Renal pelvis (tissue), 12 donors: ENCODE measurements at places on chromosomes 6 and 20. TPM values are rescaled to one million over a fixed set of nuclear protein-coding genes. Genes with fewer than 3 reads are reported as not detected.

GRCh38 chr6:150764334-150765066, 101.0 kb upstream of the MTHFD1L start:
- no peak for DNase-seq

GRCh38 chr6:144158133-144158532, 7.8 kb downstream of the STX11 start:
- DNase-seq: peak; percentile 52

DNA sequence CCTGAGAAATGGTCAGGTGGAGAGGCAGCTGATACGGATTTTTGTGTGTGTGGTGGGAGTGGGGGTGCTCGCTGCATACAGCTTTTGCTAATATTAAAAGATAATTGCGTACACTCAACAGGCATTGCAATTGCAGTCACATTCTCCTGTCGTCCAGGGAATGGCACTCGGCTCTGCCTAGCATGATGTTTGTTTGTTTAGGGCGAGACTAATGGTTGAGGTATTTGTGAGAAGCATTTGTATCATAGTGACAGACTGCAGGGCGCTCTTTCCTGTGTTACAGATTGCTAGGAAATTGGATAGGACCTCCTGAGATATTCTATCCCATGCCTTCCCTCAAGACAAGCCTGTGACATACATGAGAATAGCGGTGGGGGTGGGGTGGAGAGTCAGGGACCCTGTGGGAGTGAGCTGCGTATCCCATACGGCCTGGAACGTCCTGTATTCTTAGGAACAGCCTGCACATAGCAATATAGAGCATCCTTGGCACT, 207.4 kb downstream of the SOX4 start:
- DNase-seq: peak; percentile 61

GRCh38 chr6:53230775-53231467, 82.3 kb upstream of the GCM1 start:
- no peak for DNase-seq

- no peak for DNase-seq
Measured at GRCh38 chr6:40997234-40997957, 41.6 kb downstream of the UNC5CL start.

GRCh38 chr20:57440678-57441509, 49.7 kb downstream of the RBM38 start:
- no peak for DNase-seq

The IYD gene
- 5.6 TPM for polyA plus RNA-seq

- DNase-seq: no peak
Measured at GRCh38 chr20:32216179-32217142, 8.8 kb downstream of the POFUT1 start.

DNA sequence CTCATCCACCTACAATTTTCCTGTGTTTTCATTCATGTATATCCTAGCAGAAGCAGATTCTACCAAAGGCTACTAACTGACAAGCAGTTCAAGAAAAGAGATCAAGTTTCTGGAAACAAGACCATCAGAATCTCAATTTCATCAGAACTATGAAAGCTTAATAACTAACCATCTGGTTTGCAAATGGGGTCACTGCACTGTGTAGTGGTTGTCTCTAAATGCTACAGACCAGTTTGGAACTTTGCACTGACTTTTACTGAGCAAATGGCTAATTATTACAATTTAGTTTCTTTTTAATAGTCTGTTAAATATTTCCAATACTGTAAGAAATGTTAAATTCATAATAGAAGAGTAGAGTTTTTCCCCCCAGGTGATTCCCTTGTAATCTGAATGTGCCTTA, 64.5 kb downstream of the REPS1 start:
- no peak for DNase-seq

DNA sequence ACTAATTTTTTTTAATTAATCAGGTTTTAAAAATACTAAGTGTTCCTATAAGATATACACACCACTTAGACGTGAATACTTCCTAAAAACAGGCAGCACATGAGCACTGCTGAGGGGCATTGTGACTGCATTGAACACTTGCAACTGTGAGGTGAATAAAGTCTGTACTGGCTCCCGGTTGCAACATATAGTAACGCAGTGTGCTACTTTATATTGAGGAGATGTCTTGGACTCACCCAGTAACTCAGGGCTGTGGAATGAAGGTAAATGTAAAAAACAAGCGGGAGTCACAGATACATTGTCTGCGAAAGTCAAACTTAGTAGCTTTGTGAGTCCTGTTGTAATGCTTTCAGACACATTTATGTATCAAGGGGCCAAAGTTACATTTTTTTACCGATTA, 17.0 kb upstream of the HLA-A start:
- no peak for DNase-seq

GRCh38 chr6:21173031-21173430, 420.5 kb upstream of the SOX4 start:
- no peak for DNase-seq

The GSTA3 gene
- 0.27 TPM for polyA plus RNA-seq

The MRAP2 gene
- polyA plus RNA-seq: 3.2 TPM

GRCh38 chr6:109800771-109801170, 109.7 kb downstream of the FIG4 start:
- DNase-seq: no peak
